ENCODE measurements at places on chromosomes 5 and 9. TPM values are rescaled to one million over a fixed set of nuclear protein-coding genes. Genes with fewer than 3 reads are reported as not detected.

The SNX24 gene
- total RNA-seq = 16.1 TPM

The TAS2R1 gene
- not detected for total RNA-seq

The ADAMTSL2 gene
- total RNA-seq = 5.9 TPM

The GCNT4 gene
- total RNA-seq = 0.54 TPM

The PCDHGB2 gene
- 11.1 TPM for total RNA-seq

The OR1Q1 gene
- total RNA-seq = not detected

The CARTPT gene
- total RNA-seq = 148 TPM

The TRPM6 gene
- 1.9 TPM for total RNA-seq

The FRMD3 gene
- 0.59 TPM for total RNA-seq

The JMY gene
- total RNA-seq = 7.7 TPM

The FBP1 gene
- not detected for total RNA-seq

The WDR36 gene
- 25.2 TPM for total RNA-seq

The PCDHA6 gene
- total RNA-seq = 2.3 TPM

The PLPP7 gene
- total RNA-seq = 4.9 TPM

The NCS1 gene
- total RNA-seq = 20.1 TPM

DNA sequence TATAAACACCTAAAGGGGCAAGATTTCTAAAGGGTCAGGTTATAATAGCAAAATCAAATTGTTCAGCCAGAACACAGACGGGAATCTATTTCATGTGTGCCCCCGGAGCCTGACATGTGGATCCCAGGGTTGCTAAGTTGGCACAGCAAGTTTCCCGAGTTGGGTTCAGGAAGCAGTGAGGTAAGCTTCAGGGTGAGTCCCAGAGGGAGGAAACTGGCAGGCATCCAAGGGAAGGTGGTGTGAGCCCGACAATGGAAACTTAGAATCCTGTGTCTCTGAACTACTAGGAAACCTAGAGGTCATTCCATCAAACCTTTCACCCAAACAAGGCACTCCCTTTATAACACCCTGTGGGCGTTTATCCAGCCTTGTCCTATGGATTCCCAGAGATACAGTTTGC is 98.4 kb downstream of the ADRB2 start:
- DNase-seq = no peak

- no peak for DNase-seq
Observed at GRCh38 chr5:56126487-56127179, 106.5 kb downstream of the ANKRD55 start.

DNA sequence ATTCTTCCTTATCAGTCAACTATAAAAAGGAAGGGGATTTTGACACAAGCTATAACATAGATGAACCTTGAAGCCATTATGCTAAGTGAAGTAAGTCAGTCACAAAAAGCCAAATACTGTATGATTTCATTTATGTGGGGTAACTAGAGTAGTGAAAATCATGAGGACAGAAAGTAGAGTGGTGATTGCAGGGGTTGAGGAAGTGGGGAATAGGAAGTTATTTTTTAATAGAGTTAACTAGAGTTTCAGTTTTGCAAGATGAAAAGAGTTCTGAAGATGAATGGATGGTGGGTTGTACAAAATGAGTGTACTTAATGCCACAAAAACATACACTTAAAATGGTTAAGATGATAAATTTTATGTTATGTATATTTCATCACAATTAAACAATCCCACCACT is 65.4 kb upstream of the FAM174A start:
- no peak for DNase-seq

GRCh38 chr9:85900504-85901201 is 40.3 kb upstream of the NAA35 start:
- DNase-seq = peak; percentile 66

DNA sequence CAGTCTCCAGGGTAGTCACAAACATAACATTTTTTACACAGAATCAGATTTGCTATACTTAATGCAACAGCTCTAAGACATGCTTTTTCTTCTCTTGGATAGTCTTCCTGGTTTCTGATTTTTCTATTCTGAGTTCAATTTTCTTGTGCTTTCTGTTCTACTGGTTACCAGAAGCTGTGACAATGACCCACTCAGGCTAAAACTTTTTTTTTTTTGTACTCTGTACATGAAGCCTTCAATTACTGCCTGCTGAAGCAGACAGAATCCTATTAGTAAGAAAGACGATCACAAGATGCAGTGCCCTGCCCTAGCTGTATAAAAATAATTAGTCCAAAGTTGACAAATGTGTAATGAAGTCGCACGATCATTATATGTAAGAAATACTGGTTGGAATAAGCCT is 231.1 kb upstream of the TBCA start:
- DNase-seq = no peak

GRCh38 chr5:131821221-131821620 is 24.4 kb upstream of the FNIP1 start:
- DNase-seq = no peak

DNA sequence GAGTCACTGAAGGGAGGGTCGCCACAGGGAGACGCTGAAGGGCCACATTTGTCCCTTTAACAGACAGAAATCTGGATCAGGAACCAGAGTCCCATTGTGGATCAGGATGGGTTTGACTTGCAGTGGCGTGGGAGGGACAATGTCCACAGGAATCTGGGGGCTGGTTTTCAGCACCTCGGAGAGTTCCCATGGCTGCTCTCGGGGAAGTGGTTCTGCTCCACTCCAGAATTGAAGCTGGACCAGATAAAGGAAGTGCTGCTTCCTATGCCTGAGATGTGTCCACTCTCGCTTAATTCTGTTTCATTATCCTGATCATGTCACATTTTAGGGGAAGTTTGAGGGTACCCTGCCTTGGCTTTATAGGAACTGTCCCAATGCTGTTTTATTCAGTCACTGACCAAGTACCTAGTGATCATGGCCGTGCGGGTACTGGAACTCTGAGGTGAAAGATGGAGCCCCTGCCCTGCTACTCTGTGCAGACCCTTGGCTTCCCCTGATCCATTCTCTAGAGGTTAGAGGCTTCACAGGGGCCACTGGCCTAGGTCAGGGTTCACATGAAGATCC is 28.7 kb downstream of the ENHO start:
- peak; percentile 69 for DNase-seq

GRCh38 chr5:55407059-55407684 is 99.4 kb downstream of the MTREX start:
- DNase-seq = peak; percentile 16

GRCh38 chr5:112685931-112686330 is 51.8 kb upstream of the APC start:
- DNase-seq = no peak

DNA sequence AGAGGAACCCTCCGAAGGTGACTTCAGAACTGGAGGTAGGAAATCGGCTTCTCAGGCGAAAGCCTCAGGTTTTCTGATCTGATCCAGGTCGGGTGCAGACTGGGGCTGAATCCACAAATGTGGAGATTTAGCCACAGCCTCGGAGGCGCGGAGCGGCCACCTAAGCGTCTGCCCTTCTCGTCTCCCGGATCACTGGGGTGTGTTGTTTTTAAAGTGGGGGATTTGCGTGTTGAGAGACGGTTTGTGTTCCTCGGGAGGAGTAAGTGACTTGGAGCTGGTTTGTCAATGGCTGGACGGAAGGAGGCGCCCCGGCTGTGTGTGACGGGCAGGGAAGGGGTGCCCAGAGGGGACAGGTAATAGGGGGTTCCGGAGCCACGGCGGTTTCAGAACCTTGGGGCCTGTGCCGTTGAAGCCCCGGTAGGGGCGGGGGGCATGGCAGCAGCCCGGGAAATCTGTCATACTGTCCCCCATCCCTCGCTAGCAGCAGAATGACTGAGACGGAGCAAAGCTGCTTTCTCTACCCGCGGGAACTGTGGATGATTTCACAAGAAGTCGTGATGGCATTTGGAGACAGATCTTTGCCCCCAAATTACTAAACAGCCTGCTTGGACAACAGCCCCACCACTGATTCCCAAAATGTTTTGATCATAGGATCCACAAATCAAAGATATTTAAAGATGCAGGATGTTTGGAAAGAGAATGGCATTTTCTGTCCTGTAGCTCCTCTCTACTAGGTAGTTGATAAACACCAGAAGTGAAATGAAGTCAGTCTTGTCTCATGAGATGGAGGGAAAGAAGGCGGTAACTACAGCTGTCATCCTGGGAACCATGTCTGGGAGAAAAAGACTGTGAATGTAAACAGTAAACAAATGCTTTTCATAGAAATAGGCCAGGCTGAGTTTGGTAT is 216.5 kb downstream of the PDZD2 start:
- DNase-seq = peak; percentile 31

- DNase-seq = no peak
Observed at GRCh38 chr9:110303133-110303532, 34.5 kb downstream of the TXNDC8 start.

- no peak for DNase-seq
Observed at GRCh38 chr9:108113596-108113995, 624.0 kb upstream of the KLF4 start.

- DNase-seq = no peak
Observed at GRCh38 chr5:178522361-178522760, 67.8 kb downstream of the COL23A1 start.

- DNase-seq = no peak
Observed at GRCh38 chr9:137412431-137412830, 10.5 kb downstream of the EXD3 start.

DNA sequence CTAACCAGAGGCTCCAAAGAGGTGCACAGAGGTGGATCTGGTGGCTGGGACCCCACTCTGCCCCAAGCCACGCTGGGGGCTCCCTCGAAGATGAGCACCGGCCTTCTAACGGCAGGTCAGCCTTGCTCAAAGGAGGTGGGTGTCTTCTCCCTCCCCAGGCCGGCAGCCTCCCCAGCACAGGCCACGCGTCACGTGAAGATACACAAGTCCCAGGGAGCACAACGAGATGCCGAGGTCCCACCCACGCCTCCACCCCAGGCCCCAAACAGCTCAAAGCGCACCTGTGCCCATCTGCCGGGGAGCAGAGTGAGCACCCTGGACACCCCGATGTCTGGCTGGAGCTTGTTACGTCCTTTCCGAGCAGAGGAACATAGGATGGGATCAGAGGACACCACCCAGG is 12.1 kb downstream of the PNPLA7 start:
- no peak for DNase-seq

- no peak for DNase-seq
Observed at GRCh38 chr9:2802494-2802921, 41.4 kb downstream of the PUM3 start.

- no peak for DNase-seq
Observed at GRCh38 chr5:137481596-137481995, 17.5 kb downstream of the SPOCK1 start.

DNA sequence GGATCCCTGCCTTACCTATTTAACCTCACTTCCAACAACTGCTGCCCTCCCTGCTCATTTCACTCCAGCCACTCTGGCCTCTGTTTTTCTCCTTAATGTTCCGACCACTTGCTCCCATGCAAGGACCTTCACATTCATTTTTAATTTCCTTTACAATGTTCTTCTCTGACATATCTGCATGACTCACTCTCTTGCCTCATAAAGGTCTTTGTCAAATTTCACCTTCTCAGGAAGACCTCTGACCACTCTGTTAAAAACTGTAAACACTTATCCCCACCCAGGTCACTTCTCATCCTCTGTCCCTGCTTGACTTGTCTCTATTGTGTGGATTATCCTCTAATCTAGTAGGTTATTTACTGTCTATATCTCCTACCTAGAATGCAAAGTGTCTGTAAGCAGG is 751.2 kb downstream of the BRINP1 start:
- DNase-seq = no peak

GRCh38 chr5:41279040-41279439 is 65.7 kb upstream of the C6 start:
- DNase-seq = no peak

DNA sequence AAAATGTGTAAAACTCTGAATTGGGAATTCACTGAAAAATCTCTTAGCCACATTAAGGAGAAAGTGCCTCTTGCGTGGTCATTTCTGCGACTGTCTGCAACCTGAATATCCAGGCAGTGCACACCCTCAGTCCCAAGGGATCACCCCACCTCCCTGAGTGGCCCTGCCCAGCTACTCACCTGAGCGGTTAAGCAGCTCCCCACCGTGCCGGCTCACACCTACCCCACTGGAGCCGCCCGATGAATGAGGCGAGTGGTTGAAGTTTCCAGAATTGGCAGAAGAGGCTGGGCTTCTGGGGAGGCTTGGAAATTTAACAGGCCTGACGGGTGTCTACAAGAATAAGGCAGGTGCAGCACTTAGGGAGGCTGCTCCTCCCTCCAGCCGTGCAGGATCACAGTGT is 25.6 kb downstream of the ANKS6 start:
- no peak for DNase-seq

DNA sequence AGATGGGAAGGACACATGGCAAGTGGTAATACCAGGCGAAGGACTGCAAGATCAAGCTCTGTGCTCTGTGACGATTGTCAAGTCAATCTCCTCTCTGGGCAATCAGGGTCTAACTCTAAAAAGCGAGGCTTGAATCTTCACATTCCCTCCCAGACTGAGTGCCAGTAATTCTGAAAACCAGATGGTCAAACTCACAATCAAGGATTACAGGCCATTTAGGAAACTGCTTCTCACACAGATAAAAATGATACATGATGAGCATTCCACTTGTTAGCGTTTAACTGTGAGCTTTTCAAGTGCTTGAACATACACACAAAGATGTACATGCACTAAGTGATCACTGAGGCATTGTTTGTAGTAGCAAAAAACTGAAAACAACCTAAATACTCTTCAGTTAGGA is 210.1 kb downstream of the TRIM32 start:
- no peak for DNase-seq

- DNase-seq = no peak
Observed at GRCh38 chr9:36341936-36342577, 58.0 kb downstream of the RNF38 start.

DNA sequence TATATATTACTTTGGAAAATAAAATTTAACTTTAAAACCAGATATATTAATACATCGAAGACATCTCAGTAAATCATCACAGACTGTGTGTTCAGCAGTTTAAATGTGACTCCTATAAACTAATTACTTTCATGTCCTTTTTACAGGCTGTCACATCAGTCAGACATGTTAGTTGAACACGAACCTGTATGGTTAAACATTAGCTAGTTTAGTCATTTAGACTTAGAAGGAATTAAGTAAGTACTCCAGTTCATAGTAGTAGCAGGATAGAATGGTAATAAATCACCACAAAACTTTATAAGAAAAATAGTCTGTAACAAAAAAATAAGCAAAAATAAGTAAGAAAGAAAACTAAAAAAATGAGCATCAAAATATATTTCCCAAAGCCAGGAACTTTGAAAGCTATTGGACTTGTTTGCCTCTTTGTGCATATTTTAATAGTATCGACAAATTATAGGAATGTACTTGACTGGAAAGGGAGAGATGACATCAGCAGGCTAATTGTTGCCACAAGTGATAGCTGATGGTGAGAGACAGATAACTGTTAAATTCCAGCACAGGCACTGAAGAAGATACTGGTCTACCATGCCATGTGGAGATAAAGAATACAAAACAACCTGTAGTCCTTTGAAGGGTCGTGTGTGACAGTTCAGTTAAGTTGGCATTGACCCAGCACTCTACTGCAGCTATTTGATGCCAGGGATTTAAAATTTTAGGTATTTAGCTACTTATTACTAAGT is 83.9 kb downstream of the RIC1 start:
- no peak for DNase-seq

DNA sequence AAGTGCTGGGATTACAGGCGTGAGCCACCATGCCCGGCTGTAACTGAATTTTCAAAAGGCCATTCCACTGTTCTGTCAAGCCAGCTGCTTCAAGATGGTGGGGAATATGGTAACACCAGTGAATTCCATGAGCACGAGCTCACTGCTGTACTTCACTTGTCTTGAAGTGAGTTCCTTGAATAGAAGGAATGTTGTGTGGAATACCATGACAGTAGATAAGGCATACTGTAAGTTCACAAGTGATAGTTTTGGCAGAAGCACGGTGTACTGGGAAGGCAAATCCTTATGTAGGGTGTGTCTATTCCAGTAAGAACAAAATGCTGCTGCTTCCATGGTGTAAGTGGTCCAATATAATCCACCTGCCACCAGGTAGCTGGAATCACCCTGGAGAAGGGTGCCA is 6.6 kb upstream of the PRXL2C start:
- no peak for DNase-seq

Data from endothelial cell (in vitro differentiated cells).